Heart right ventricle (tissue), 16 donors: ENCODE measurements at places on chromosomes 3 and 15. TPM values are rescaled to one million over a fixed set of nuclear protein-coding genes. Genes with fewer than 3 reads are reported as not detected.

GPR160 gene
- 0.22 TPM for total RNA-seq

DNA sequence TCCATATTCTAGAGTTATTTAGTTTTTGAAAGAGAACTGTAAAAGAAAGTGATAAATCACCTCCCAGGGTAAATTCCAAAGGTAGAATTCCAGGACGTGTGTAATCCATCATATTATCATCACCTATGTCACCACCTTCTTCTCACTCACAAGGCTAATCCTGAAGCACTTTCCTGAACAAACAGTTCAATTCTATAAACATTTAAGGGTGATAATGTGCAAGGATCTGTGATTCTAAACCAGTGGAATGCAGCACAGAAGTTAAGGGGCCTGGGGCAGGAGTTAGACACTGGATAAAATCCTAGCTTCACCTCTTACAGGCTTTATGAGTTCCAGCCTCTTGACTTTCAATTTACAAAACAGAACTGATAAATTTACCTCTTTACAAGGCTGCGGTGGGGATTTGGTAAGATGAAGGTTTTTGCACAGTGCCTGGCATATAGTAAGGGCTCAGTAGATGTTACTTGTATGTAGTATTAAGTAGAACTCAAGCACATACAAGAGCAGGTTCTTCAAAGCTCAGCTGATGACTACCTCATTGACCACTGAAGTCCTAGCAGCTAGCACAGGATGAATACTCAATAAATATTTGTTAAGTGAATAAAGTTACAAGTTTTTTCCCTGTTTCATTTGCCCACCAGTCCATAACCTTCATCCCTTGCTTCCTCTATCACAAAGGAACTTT, 47.3 kb upstream of the CCDC80 start:
- DNase-seq, result no peak

RASGRP1 gene
- 0.42 TPM for total RNA-seq

DNA sequence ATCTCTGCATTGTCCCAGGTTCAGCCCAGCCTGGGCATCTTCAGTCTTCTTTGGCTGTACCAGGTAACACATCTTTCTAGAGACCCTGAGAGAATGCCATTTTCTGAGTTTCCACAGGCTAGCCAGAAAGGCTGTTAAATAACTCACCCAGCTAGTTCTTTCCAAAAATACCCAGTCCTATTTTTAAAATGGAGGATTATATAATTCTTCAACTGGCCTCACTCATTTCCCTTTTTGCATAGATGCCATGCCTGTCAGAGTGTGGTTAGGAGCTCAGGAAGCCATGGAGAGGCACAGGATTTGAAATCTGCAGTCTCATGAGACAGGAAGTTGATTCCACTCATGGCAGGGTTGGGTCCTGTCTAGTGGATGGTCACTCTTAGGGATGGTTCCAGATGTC, 39.8 kb downstream of the CEMIP start:
- DNase-seq, result no peak

- DNase-seq, result no peak
Measured at GRCh38 chr3:151548195-151548594, 87.3 kb upstream of the IGSF10 start.

STRC gene
- total RNA-seq, result not detected

IRAK2 gene
- total RNA-seq, result 1.2 TPM

DNA sequence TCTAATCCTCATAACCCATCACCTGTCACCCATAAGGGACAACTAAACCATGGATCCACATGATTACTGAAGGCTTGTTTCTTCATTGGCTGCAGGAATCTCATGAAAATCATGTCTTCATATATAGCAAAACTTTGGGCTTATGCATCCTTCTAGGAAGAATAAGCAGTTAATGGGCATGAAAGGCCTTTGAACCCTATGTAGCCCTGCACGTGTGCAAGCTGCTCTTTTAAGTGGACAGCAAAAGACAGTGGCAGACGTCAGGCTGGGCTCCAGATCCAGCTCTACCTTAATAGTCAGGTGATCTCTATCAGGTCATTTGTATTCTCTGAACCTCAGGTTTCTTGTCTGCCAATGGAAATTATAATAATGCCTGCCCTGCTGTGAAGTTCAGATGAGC, 18.9 kb downstream of the CYP19A1 start:
- DNase-seq, result no peak

- DNase-seq, result peak; percentile 82
Measured at GRCh38 chr3:20039765-20040547, at the start of gene KAT2B. KAT2B (plus strand) TSS chr3:20040446; CDS start chr3:20040478, 32 bp downstream.

DNA sequence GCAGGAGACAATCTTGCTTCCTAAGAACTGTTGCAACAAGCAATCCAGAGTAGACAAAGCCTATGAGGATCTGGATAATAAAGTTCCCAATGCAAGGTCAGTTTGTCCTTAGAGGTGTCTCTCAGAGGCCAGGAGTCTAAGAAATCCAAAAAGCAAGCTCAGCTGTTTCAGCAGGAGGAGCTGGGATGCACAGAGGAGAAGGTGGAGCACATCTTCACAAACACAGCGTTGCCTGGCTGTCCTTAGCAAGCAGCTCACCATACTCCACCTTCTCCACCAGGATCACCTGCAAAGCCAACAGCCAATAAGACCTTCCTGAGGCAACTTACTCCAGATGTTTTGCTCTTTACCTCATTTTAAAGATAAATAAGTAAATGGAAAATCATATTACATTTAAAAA, 365 bp downstream of the ZBED2 start:
- no peak for DNase-seq
